CD4-positive, alpha-beta T cell treated with Interleukin-21 for 1 hour (primary cell): ENCODE measurements at places on chromosomes 3 and 15.

- DNase-seq: no peak
These were observed 51.6 kb downstream of the ATG7 start for GRCh38 chr3:11323813-11324212.

- no peak for DNase-seq
These were observed 535 bp downstream of the C2CD4B start for GRCh38 chr15:62164396-62165103.

GRCh38 chr3:36297195-36297594 lies 83.1 kb upstream of the STAC start:
- DNase-seq: no peak

DNA sequence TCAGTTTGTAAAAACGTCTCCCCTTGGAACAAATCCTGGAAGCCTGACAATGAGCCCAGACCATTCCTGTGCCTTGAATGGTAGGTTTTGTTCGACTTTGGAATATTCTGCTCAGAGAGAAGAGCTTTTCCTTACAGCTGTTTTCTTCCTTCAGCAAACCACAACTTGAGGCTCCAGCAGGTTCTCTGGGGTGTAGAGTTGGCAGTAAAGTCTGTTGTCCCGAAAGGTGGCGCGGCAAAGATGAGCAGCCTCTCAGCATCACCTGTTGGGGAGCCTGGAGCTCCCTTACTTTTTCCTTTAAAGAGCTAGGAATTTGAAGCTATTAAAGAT lies 65.4 kb downstream of the BOC start:
- DNase-seq: no peak

DNA sequence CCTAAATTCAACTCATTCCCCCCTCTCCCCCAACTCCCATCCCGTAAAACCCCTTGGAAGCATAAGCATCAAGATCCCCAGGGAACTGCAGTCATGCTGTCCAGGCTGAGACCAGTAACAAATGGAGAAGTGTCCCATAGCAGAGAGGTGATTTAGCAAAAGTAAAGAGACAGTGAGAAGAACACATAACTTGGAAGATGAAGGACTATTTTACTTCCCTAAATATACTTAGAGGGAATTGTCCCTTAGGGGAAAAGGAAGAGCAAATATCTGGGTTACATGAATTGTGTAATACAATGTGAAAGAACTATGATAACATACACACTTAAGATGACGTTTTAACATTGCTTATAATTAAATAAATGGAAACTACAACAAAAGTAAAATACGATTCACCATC lies 61.6 kb upstream of the LRRFIP2 start:
- no peak for DNase-seq

DNA sequence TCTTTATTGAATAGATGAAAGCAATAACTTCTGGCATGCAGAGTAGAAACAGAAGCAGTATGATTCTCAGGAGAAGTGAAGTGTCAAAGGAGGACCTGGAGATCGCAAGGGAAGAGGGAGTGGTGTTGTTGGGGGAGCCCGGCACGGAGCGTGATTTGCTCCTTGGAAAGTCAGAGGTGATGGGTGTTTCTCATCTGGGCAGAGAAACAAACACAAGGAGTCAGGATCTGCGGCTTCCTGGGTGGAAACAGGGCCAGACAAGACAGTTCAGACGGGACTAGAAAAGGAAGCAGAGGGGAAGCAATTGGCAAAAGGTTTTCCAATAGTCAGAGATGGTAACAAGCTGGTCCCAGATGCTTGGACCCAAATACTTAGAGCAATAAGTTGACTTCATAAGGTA lies 34.4 kb upstream of the CCDC80 start:
- DNase-seq: no peak

GRCh38 chr3:66478960-66479359 lies 21.9 kb downstream of the LRIG1 start:
- DNase-seq: no peak

- DNase-seq: no peak
These were observed 35.2 kb downstream of the CPN2 start for GRCh38 chr3:194315965-194316361.

DNA sequence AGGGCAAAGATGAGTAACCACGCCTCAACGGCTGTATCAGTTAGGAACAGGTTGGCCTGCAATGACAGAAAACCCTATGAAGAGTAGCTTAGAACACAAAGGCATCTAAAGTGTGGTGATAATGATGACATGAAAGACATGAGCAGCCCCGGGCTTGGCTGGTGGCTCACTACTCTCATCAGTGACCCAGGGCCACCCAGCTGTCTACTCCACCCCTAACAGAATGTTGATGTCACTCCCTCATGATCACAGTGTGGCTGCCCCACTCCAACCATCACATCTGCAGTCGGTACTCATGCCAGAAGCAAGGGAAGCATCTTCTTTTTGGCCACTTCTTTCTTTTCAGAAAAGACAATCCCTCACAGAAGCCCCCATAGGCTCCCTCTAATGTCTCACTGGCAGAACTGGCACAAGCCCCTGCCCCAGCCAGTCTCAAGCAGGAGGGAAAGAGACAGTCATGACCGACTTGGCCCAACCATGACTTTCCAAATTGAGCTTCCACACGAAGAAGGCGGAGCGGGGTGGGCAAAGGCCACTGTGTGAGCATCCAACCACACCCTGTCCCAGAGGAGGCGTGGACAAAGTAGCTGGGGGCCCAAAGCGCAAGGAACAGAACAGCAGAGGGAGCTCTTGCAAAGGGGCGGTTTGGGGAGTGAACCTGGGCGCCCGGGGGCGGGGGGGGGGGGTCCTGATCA lies 72.0 kb upstream of the IQSEC1 start:
- DNase-seq: no peak

DNA sequence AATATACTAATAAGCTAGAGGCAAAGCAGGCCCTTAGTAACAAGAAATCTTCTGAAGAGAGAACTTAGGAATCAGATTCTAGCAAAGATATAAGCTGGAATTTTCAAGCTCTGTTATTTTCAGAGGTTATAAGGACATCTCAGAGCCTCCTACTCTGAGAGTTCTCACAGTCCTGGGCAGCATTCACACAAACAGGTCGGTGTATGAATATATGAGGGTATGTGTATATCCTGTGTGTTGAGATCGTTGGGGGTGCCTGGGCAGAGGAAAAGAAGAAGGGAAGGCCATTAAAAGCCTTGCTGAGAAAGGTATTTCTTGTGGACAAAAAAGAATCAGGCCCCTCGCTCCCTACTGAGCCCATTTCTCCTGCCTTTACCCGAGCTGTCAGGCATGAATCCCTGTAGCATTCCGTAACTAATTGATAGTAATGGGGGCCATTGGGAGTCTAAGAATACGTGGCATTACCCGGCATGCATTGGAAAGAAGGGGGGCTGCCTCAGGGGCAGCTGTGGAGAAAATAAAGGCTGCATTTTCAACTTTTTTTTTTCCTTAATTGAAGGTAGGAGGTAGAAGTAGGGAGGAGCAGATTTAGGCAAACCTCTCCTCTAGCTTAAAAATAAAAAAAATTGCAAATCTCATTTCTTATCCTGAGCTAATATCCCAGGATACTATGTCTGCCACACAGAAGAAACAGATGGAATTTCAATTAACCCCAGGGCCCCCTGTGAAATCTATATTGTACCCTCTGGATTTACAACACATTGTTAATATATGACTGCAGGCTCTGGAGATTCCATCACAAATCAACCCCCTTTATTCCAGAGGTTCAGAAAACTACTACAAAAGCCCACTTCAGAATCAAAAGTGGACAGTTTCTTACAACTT lies 103.8 kb downstream of the GTPBP8 start:
- no peak for DNase-seq
